ENCODE measurements at places on chromosomes 7 and 10.

DNA sequence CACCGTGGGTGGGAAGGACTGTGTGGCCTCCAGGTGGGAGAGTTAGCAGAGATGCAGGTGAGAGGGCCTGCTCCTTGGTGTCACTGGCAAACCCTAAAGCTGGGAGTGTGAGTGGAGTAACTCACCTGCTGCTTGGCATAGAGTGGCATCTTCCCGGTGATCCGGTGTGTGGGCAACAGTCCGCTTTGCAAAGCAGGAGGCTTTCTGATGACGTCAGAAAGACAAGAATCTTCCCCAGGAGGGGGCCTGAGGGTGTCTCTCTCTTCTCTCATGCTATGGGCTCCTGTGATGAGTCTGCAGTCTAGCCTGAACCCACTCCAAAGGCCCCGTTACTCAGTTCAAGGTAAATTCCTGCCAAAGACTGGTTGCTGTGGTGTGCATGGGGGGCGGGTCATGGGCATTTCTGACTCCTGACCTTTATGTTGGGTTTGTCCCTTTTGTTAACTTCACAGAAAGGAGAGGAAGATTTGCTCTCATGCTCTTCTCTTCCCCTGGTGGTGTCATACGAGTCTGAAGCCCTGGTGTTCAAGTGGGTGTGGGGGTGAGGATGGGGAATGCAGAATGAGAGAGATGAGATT lies 187.9 kb downstream of the GATA3 start:
- peak; percentile 50 for DNase-seq

- DNase-seq: no peak
These were observed 80.2 kb upstream of the MSRB2 start for GRCh38 chr10:23015021-23015707.

- no peak for DNase-seq
These were observed 473.4 kb downstream of the PTPRN2 start for GRCh38 chr7:158114056-158114850.

DNA sequence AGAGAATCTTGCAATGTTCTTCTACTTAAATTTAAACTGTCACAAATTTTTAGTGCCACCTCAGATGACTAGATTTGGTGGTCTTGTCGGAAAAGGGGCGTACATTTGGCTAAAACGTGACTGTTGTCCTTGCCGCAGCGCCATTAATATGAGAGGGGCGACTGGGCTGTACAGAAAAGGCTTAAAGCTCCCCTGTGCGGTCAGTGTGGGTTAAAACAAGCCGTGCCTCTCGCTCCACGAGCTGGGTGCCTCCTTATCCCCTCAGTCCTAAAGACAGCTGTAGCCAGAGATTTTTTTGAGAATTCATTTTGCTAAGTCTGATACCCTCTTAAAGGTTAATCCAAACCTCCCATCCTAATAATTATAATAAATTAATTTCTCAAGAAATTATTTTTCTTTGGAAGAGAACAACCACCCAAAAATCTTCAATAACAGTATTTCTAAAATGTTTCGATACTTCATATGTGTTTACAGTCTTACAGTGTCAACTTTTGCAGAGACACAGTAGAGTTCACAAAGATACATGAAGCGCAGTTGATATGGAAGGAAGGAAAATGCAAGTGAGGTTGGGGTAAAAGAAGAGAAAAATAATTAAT lies 68.6 kb downstream of the C7orf25 start:
- DNase-seq: no peak

GRCh38 chr10:75483188-75483587 lies 51.8 kb downstream of the LRMDA start:
- no peak for DNase-seq

- peak; percentile 72 for DNase-seq
These were observed at the start of gene EBF3 for GRCh38 chr10:129963641-129964501. Gene EBF3, minus strand, starts transcription at chr10:129964274. Its CDS starts 506 bp downstream, at chr10:129963768.

GRCh38 chr10:112226439-112227248 lies 43.1 kb upstream of the GPAM start:
- DNase-seq: no peak

DNA sequence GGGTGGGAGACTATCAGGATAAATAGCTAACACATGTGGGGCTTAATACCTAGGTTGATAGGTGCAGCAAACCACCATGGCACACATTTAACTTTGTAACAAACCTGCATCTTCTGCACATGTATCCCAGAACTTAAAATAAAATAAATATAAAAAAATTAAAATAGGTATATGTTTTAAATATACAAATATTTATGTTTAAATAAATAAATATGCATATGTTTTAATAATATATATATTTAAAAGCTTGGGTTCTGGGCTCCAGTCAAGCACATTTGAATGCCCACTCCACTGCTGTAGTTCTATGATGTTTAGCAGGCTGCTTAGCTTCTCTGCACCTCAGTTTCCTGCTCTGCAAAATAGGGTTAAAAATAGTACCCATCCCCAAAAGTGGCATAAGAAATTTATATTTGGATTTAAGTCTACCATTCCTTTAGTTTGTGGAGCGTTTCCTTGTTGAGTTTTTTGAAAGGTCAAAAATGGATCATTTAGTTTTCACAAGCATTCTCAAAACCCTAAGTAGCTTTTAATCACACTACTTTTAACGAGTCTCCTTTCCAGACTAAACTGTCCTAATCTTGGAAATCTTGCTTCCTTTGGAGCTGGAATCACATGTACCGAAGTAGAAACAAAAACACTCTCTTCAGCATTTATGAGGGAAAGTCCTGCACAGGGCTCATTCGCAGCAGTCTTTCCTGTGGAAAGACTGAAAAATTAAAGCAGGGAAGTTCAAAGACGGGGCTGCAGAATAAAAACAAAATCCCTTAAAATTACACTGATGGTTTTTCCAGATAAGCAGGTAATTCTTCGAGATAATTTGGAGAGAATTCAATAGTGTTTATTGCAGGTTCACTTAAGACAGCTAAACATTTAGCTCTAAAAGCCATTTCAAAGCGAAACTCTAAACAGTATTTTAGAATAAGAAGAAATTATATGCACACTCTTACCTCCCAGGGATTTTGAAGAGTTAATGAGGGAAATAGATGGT lies 111.7 kb upstream of the LYZL1 start:
- DNase-seq: no peak

GRCh38 chr10:83691791-83692596 lies 447.3 kb upstream of the GHITM start:
- no peak for DNase-seq

- DNase-seq: no peak
These were observed 107.7 kb upstream of the EEPD1 start for GRCh38 chr7:36045326-36045725.

- no peak for DNase-seq
These were observed 242.8 kb downstream of the MGMT start for GRCh38 chr10:129709627-129710509.

DNA sequence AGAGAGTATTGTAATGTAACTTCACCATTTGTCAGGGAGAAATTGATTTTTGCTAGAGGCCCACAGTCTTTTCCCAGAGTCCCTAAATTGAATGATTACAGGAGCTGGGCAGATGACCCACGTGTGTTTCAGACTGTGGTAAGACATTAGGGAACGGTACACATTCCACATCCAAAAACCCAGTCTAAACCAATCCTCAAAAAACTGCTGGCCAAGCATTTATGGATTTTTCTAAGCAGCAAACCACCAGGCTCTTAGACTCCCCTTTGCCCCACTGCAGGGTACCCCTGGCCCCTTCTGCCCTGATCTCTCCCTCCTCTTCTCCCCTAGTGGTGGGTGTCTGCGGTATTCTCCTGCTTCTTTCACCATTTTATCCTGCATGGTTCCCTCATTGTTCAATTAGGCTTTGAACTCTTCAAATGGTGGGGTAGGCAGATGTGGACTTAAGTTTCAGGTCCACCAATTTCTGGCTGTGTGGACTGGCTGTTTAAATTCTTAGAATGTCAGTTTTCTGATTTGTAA lies 135.5 kb upstream of the SORCS3 start:
- no peak for DNase-seq

DNA sequence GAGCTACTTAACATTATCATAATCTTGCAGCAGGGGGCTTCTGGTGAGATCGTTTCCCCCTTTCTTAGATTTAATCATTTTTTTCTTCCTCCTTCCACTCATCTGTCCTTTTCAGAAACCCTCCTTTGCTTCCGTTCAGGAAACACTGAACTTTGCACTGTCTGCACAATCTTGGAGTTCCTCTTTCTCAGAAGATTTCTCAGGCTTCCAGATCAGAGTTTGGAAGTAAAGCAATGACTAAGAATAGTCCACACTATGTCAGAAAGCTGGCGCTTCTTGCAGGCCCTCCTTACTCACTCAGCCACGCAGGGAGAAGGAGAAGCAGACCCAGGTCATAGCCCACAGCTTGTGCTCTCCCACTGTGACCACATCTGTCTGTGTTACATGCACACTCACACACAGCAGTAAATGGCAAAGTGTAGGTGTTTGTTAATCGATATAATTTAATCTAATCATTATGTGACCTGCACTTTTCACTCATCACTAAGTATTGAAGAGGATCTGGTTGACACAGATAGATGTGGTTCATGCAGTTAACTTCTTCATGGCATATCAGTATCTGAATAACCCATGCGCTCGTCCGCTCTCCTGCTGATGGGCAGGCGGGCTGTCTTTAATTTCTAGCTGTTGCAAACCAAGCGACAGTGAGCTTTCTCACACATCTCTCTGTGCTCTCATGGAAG lies 30.2 kb downstream of the ALOX5 start:
- no peak for DNase-seq

DNA sequence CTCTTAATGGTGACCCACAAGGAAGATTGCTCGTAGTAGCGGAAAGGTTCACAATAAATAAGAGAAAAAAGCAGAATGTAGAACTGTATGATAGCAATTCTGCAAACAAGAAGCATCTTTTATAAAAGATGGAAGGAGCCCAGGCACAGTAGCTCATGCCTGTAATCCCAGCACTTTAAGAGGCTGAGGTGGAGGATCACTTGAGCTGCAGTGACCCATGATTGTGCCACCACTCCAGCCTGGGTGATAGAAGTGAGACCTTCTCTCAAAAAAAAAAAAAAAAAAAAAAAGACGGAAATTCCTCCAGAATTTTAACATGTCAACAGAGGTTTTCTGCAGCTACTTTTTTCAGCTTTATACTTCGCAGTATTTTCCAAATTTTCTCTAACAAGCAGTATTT lies 13.2 kb downstream of the GATAD1 start:
- DNase-seq: no peak

DNA sequence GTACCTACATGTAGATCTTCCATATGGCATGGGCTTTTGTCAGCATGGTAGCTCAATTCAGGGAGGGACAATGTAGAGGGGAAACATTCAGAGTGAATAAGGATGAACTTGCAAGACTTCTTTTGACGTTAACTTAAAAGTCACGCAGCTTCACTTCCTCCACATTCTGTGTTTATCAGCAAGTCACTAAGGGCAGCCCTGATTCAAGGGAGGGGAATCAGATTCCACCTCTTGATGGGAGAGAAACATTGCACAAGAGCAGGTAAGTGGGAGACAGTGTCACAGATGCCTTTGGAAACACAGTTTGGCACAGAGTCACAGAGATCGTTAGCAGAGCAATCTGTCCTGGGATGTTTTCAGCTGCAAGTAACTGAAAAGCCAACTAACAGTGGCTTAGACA lies 26.2 kb downstream of the C10orf67 start:
- DNase-seq: no peak

DNA sequence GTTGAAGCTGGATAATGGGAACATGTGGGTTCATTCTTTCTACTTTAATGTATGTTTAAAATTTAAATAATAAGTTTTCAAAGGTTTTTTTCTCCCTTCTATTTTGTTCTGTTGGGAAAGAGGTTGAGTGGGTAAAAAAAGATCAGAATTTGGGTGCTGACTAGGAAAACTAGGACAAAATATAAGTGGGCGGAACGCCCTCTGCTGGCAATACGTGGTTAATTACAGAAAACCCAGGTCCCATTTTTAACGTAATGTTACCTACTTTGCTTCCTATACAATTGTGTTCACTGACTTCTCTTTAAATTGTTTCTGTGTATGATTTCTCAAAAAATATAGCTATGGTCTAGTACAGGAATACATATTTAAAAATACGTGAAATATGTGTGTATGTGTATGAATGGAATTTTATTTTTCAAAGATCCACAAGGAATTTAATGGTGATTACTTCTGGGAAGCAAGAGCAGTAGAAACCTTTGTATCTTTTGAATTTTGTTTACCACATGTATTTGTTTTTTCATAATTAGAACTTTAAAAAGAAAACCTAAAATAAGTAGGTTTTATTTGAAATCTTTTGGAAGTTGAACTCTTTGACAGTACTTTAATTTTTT lies 8.7 kb downstream of the ECD start:
- peak; percentile 51 for DNase-seq

GRCh38 chr7:44819292-44819691 lies 22.8 kb downstream of the PPIA start:
- no peak for DNase-seq

DNA sequence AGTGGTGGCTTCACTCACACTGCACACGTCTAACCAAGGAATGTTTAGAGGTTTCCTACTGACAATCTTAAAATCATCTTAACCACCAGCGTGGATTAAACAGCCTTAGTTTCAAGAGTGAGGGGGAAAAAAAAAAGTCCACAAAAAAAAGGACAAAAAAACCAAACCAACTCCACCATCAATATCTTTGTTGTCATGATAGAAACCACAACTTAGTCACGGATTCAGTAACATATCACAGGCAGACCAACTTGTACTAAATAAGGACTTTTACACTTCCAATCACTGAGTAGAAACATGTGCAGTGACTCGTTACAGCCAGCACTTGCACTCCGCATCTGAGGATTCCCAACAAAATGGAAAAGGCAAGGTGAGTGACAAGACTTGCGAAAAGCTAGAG lies 46.5 kb downstream of the FAM171A1 start:
- DNase-seq: no peak

- DNase-seq: no peak
These were observed 7.1 kb downstream of the HTRA1 start for GRCh38 chr10:122468307-122468925.

DNA sequence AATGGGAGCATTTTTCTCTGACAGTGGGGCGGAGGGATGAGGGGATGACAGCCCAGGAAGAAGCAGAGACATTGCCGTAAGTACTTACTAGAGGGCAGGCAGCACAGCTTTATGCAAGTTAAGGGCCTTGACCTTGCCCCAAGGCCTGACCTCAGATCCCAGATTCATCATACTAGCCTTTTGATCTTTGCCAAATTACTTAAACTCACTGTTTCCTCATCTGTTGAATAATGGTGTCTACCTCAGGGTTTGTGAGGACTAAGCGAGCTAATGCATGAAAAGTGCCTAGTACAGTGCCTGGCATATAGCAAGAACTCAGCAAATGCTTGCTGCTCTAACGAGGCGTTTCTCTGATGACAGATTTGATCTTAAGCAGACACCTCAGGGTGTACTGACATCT lies 3.5 kb upstream of the SEMA4G start:
- DNase-seq: no peak

GRCh38 chr7:114218283-114218682 lies 196.3 kb upstream of the FOXP2 start:
- DNase-seq: no peak
